Fibroblast of skin of right biceps (primary cell): ENCODE measurements at places on chromosomes 11 and 22.

DNA sequence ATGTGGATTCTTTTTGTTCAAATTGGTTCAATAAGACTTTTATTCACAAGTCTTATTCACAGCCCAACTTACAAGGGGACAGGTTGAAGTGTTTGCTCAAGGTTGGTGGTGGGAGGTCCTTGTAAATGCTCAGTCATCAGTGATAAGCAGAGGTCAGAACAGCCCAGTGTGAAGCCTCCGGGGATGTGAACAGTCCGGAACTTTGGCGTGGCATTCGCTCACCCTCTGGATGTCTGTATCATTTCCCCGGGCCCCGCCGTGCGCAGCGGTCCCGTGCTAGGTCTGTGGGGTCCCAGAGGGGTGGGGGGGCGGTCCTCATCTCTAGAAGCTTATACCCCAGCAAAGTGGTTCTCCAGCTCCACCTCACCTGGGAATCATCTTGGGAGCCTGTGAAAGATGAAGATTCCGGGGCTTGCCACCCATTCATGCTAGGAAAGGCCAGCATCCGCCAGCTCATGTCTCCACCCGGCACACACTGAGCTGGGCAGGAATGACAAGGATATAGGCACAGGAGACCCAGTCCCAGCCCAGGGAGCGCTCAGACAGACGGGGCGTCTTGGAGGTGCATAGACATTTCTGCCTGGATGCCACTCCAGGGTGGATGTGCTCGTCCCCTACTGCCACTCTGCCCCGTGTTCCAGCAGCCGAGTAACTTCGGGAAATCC, 327.5 kb downstream of the TBC1D22A start:
- DNase-seq: no peak

GRCh38 chr11:11068113-11068512, 210.3 kb upstream of the ZBED5 start:
- no peak for DNase-seq

DNA sequence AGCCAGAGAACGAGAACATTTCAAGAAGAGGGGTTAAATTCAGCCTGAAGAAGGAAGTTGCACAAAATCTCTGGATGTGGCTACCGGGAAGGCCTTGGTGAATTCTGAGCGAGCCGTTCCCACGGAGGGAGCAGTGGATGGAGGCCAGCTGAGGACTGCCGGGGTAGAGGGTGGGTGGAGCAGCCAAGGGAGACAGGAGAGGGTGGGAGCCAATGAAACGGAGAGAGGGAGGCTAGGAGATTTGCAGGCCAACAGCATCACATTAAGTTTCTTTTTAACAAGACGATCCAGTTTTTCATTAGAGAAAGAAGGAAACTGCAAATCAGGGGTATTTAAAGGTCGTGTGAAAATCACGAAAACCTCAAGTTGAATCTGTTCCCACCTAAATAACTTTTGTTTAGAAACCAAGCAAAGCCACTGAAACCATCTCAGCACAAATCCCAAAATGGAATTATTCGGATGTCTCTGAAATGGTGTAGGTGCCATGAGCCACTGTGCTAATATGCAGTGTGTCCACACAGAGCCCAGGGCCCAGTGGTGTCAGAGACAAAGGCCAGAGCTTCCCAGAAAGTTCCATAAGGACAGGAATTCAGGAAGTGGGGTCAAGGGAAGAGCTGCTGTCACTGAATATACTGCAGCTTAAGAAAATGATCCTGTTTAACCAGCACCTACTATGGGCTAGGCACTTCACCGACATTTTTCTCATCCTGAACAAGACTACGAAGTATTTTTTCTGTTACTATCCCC, 59.7 kb upstream of the SLC35C1 start:
- no peak for DNase-seq

DNA sequence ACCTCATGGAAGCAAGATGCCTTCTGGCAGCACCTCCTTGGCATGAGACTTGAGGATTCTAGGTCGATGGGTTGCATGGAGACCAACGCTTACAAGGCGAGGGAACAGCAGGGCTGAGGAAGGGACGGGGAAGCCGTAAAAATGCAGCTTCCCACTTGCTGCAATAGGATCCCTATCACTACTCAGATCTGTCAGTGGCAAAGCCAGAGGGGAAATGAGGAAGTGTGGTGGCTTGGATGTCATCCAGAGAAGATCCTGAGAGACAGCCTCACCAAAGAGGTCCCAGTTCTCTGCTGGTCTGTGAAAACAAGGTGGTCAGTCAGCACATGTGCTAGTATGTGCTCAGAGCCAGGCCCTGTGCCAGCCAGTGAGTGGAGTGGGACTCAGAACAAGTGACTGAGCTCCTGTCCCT, 22.2 kb downstream of the CYB5R2 start:
- peak; percentile 58 for DNase-seq

DNA sequence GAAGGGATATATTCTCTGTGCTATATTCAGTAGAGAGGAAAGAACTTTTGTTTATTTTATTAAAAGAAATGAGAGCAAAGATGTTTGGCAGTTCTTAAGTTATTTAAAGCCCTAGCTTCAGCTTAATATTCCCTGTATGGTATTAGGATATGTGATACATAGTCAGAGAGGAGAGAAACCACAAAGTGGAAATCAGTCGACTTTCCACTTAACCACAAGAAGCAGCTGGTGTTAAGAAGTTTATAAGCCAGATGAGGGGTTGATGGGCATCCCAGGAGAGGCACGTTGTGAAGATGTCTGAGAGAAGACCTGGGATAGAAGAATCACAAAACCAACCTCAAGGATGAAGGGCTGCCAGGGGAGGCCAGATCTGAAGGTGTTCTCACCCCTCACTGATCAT, 23.3 kb upstream of the PHF21B start:
- DNase-seq: no peak

GRCh38 chr11:11025087-11025486, 167.2 kb upstream of the ZBED5 start:
- peak; percentile 69 for DNase-seq
